ENCODE measurements at places on chromosomes 13 and 19.
A peak's percentile ranks its signal among the peaks of the same experiment; 100 is the strongest.

DNA sequence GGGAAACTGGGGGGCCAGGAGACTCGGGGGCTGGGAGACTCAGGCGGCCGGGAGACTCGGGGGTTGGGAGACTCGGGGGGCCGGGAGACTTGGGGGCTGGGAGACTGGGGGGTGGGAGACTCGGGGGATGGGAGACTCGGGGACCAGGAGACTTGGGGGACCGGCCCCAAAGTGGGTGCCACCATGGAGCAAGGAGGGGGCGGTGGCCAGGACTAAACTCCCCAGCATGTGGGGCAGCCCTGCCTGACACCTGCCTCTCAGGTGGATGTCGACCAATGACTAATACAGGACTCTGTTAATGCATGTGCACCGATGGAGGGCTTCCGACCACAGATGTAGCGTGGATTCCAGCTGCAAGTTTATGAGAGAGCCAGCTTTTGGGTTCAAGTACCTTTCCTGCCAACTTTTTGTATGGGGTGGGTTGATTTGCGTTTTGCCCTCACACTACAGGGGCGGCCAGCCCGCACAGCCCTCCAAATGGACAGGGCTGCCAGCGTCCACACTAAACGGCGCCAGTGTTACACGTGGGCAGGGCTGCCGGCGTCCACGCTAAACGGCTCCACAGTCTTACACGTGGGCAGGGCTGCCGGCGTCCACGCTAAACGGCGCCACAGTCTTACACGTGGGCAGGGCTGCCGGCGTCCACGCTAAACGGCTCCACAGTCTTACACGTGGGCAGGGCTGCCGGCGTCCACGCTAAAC, 62.2 kb downstream of the RASA3 start:
- DNase-seq = no peak

DNA sequence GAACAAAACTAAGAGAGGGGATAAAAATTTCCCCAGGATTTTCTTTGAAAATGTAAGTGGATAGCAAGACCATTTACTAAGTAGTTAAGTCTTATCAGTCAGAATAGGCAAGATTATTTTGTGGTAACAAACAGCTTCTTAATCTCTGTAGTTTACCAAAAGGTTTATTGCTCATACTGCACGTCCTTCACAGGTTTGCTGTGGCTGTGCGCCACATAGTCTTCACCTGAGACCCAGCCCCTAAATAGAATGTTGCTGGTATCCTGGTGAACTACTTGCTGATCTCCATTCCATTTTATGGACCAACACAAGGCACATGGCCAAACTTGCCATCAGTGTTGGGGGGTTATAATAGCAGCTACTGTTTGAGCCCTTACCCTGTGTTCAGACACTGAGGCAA, 44.6 kb downstream of the FNDC3A start:
- DNase-seq = no peak

DNA sequence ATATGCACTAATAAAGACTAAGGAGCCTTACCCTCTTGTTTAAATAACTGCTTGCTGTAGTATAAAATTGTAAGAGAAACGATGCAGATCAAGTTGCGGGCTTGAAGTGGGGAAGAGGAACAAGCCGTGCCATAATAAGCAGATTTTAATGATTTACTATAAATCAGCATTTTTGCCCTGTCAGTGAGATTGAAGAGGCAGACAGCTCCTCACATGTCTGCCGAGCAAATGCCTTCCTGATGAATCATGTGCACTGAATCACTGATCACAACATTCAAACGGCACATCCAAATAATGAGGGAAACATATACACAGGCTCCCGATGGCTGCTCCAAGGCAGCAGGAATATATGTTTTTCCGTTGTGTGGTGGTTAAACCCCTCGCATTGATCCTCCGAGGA, 282.9 kb downstream of the TSHZ3 start:
- no peak for DNase-seq

DNA sequence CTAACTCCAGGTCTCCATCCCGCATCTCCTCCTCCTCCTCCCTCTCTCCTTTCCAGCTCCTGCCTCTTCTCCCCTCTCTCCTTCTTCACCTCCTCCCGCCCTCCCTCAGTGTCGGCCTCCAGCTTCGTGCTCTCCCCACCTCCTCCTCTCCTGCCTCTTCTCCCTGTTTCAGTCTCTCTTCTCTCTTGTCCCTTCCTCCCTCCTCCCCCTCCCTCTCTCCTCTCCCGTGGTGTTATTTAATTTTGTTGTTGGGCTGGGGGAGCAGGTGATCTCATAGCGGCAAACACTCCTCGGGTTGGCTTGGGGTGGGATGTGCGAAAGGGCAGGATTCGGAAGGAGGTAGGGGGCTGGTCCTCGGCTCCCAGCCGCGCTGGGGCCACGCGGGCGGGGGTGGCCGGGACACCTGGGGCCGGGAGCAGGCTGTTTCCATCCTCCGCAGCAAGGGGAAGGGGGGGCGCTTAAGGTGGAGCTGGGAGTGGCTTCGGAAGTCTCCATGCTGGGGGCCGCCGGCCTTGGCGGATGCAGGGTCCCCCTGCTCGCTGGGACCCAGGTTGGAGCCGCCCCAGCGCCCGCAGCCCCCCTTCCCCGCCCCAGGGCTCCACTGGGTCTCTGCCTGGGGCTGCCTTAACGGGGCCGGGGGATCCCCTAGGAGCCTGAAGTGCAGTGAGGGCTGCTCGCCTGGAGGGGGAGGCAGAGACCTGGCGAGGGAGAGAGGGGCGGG, at the start of gene CA11:
CA11 (minus strand) TSS at position 187 of the 721 bp plus-strand sequence. CDS start 555 bp downstream, outside the sequence.
- peak; percentile 89 for DNase-seq

DNA sequence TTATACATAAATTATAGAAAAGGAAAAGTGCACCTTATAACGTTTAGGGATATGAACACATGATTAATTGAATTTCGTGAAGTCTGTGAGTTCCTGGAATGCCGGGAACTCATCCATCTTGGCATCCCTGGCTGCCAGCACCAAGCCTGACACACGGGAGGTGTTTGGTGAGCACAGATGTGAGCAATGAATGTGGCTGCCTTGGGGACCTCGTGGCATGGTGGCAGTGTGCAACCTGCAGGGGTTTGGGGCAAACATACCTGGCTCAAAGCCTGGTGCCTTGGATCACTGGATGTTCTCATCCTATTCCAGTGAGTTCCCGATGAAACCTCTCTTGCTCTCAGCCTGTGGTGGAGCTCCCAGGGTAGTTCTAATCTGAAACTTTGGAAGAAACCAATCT, 10.4 kb upstream of the MAP2K2 start:
- no peak for DNase-seq

- no peak for DNase-seq
Observed at GRCh38 chr19:48768994-48769713, 13.8 kb downstream of the FGF21 start.

GRCh38 chr13:94254737-94255136, 224.7 kb downstream of the DCT start:
- DNase-seq = no peak

DNA sequence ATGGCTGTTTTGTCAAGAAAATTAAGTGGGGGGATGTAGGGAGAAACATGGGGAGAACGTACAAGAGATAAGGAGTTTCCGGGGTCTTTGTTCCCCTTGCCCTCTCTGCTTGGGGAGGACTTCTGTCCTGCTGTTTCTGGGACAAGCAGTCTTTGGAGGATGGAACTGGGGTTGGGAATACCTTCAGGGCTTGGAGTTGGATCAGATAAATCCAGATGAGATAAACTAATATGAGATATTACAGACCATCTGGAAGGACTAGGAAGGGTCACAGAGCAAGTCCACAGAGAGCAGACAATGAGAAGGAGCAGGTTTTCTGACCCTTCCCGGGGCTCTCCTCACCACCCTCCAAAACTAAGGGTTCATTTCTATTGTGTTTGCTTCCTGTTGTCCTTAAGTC, 237.5 kb downstream of the TSHZ3 start:
- DNase-seq = no peak

GRCh38 chr13:79780240-79780639, 299.3 kb downstream of the NDFIP2 start:
- no peak for DNase-seq

GRCh38 chr13:27820524-27821482, 28.5 kb downstream of the GSX1 start:
- no peak for DNase-seq

GRCh38 chr13:69094485-69094884, 1013.1 kb upstream of the ATXN8OS start:
- no peak for DNase-seq

GRCh38 chr19:5627395-5627904, 4.6 kb downstream of the SAFB start:
- peak; percentile 14 for DNase-seq

GRCh38 chr19:41386442-41386841, 10.1 kb downstream of the TMEM91 start:
- no peak for DNase-seq

GRCh38 chr13:98208606-98209005, 31.5 kb upstream of the RNF113B start:
- no peak for DNase-seq

- DNase-seq = no peak
Observed at GRCh38 chr13:83563499-83563898, 318.8 kb downstream of the SLITRK1 start.

GRCh38 chr19:32872391-32872790, 2.8 kb upstream of the SLC7A9 start:
- DNase-seq = no peak

DNA sequence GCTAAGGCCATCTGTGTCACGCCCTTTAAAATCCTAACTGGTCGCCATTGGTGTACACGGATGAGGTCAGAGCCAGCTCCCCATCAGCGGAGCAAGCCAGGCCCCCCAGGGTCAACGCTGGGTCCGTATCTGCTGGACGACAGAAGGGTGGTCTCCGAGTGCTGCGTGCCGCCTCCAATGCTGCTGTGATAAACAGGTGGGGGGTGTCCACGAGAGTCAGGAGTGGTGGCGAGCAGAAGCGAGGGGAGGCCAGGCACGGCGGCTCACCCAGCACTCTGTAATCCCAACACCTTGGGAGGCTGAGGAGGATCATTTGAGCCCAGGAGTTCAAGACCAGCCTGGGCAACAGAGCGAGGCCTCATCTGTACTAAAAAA, 30.8 kb upstream of the CACTIN start:
- DNase-seq = no peak

DNA sequence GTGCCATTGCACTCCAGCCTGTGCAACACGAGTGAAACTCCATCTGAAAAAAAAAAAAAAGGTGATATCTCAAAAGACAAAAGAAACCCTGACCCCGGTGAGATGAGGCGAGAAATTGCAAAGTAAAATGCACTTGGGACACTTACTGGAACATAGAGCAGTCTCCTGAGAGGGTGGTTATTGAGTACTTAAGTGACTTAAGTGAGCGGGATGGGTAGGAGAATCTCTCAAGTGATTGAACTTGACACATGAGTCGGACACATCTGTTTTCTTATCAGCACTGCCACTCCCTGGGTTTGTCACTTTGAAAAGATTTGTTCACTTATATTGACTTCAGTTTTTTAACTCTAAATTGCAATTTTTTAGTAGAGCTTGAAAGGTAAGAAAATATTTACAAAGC, 2.8 kb downstream of the ZNF429 start:
- no peak for DNase-seq

DNA sequence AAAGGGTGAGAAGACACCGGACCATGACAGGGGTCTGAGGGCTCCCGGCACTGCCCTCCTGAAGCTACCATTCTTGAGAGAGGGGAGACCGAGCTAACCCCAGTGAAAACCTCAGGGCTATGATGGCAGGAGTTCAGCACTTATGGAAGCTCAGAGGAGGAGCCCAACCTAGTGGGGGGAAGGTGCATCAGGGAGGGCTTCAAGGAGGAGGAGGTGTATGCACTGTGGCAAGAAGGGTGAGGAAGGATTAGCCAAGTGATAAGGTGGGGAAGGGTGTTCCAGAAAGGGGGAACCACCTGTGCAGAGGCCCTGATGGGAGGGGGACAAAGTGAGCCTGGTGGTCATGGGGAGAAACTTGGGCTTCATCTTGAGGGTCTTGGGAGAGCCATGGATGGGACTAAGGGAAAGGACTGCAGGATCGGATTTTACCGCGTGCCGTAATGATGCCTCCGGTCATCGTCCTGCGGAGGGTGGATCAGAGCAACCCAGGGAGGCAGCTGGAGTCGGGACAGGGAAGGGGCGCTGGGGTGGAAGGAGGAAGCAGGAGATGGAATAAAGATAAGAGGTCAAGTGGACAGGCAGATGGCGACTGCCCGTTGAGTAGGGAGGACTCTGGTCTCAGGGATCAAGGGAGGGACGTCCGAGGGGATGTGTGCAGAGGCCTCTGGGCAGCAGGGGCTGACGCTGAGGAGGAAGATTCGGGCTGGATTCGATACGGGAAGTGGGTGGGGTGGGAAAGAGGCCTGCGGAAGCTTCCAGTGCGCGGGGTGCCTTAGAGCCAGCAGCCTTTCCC, 13.3 kb upstream of the PSMD8 start:
- DNase-seq = no peak

DNA sequence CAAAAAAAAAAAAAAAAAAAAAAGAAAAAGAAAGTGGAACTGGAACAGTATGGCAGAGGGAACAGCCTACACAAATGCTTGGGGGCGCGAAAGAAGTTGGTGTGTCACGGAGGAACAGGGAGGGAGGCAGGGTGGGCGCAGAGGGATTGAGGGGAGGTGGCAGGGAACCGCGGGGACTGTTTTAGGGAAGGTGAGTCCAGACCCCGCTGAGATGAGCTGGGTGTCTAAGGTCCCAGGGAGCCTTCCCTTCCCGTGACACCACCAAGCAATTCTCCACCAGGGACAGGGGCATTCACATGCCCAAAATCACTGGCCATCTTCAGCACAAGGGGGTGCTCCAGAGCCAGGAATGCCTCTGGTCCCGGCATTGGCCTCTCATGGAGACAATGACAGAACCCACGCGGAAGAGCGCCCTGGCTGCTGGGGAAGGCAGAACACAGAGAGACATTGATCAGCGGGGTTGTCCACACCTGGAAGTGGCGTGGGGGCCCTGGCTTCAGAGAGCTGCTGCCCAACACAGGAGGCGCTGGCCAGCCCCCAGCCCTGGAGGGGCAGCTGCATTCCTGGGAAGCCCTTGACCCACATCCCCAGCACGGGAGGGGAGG, 6.9 kb downstream of the PEAK3 start:
- no peak for DNase-seq

- DNase-seq = no peak
Observed at GRCh38 chr13:101017123-101017872, 342.7 kb upstream of the TMTC4 start.

GRCh38 chr13:78978381-78978998, 319.5 kb upstream of the OBI1 start:
- no peak for DNase-seq

- no peak for DNase-seq
Observed at GRCh38 chr19:1811942-1812425, at the start of gene ATP8B3. Gene ATP8B3 (minus strand): TSS chr19:1812276. CDS start chr19:1811736, 540 bp downstream.

- DNase-seq = no peak
Observed at GRCh38 chr13:81458170-81458569, 1117.2 kb upstream of the SPRY2 start.

GRCh38 chr13:60146471-60146870, 17.3 kb downstream of the DIAPH3 start:
- no peak for DNase-seq

DNA sequence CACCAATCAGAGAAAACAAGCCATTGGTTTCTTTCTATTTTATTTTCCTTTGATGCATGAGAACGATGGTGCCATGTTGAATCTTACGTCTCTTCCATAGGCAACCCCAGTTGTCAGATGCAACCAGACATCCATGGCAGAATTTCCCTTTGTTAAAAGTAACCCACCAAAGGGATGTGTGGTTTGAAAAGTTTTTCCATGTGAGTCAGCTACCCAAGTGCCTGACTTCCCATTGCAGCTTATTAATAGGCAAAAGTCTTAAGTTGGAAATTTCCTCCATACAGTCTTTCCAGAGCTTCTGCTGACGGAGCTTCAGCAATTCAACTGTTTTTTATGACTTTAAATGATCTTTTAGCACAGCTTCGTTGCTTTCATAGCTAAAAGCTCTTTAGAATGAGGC, 73.8 kb upstream of the FAM216B start:
- DNase-seq = no peak

GRCh38 chr13:101624981-101625380, 172.5 kb downstream of the ITGBL1 start:
- DNase-seq = no peak

All from stimulated activated naive CD4-positive, alpha-beta T cell treated with Interleukin-2 at 50 U/mL for 16 hours (primary cell).